CD4-positive, alpha-beta T cell treated with Interferon alpha-2 for 1 hour (primary cell): ENCODE measurements at places on chromosomes 5 and 9.

GRCh38 chr5:157443041-157443549, 16.9 kb upstream of the NIPAL4 start:
- no peak for DNase-seq

GRCh38 chr9:135134268-135135022, 47.0 kb downstream of the OLFM1 start:
- DNase-seq: no peak

GRCh38 chr9:12461763-12462460, 231.3 kb upstream of the TYRP1 start:
- DNase-seq: no peak

- no peak for DNase-seq
Observed at GRCh38 chr5:159906463-159906862, 9.8 kb upstream of the ADRA1B start.

GRCh38 chr5:38808666-38809343, 37.0 kb upstream of the OSMR start:
- DNase-seq: no peak

- no peak for DNase-seq
Observed at GRCh38 chr5:95734187-95734586, 3.1 kb downstream of the RHOBTB3 start.
